Activated naive CD4-positive, alpha-beta T cell (primary cell): ENCODE measurements at places on chromosomes 1 and 21.

- DNase-seq, result no peak
These were observed 20.0 kb upstream of the RD3 start for GRCh38 chr1:211511947-211512346.

DNA sequence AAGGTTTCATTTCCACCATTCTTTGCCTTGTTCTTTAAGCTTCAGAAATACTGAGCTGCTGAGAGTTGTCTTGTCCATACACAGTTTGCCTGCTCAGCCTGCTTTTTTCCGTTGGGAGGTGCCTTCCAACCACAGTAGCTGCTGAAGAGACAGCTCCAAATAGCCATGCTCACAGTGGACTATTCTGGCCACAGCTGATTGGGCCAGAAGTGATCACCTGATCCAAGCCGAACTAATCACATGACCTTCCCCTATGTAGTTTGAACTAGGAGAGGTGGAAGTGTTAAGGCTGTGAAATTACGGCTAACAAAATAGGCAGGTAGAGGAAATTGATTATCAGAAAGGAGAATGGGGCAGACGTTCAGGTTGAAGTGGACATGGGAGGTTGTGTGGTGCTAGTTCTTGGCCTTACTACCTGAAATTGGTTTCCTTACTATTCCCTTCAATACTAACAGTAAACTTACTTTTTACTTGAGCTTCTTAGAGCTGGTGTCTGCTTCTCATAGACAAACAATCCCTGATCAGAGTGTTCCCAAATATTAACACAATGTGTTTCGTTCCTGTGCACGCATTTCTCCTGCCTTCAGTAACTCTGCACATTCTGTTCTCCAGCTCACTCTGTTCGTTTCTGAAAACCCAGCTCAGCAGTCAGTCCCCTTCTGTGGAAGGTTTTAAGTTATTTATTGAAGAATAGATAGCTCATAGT, 136.1 kb downstream of the RWDD3 start:
- DNase-seq, result no peak

- no peak for DNase-seq
These were observed 204.9 kb downstream of the TBX15 start for GRCh38 chr1:118783095-118783758.

DNA sequence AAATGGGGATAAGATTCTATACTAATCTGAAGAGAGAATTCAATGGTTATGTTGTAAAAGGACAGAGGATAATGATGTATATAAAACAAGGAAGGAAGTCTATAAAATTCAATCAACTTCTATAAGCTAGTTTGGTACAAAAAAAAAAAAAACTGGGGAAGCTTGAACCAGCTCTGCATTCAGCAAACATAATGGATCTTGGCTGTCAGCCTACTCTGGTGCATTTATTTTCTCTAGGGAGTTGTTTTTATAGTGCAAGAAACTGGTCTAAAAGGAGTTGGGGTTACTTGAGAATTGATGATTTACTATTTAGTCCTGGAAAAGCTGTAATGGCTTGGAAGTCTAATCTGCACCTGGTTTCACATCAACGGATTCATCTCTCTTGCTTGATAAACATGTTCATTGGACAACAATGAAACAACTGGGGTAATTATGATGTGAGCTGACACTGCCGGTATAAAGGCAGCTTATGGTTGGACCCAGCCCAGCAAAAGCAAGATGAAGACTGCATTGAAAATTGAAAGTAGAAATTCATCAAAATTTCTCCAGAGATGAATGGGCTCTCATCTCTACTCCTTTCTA, 199.4 kb upstream of the NRIP1 start:
- DNase-seq, result no peak

- DNase-seq, result no peak
These were observed 213.3 kb downstream of the TRABD2B start for GRCh38 chr1:47783638-47784496.

DNA sequence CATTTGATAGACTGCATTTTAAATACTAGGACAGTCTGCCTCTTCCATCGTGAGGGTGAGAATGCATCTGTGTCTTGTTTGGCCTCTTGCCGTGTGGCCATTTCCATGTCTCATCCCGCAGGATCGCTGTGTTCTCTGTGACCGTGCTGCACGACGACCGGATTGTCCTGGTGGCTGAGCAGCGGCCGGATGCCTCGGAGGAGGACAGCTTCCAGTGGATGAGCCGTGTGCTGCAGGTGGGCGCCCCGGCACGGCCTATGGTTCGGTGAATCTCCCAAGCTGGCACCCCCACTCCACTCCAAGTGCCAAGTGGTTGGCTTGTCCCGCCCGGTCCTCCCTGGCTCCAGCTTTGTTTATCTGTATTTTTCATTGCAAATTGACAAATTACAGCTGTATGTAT, 55.2 kb downstream of the S100B start:
- DNase-seq, result no peak

- no peak for DNase-seq
These were observed 64.0 kb downstream of the SLC9A1 start for GRCh38 chr1:27090911-27091310.

DNA sequence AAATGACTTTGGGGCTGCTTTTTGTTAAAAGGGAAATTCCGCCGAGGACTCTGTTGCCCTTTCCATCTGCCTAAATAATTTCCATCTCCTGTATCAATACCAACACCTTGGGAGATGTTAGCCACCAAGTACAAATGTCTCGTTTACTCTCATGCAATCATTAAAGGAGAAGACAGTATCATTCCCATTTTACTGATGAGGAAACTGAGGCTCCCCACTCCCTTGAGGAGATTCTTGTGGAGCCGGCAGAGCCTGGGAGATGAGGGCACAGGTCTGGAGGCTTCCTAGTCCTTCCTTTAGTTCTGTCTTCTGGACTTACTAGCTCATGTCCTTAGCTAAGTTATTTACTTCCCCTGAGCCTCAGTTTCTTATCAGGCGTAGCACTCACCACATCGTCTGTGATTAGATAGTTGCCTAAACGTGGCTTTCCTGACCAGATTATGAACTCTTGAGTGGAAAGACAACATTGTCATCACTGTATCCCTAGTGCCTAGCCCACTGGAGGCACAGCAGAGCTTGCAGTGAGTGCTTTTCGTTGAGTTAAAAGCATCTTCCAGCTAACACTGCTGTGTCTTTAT, 81.6 kb downstream of the ADSS2 start:
- DNase-seq, result no peak

DNA sequence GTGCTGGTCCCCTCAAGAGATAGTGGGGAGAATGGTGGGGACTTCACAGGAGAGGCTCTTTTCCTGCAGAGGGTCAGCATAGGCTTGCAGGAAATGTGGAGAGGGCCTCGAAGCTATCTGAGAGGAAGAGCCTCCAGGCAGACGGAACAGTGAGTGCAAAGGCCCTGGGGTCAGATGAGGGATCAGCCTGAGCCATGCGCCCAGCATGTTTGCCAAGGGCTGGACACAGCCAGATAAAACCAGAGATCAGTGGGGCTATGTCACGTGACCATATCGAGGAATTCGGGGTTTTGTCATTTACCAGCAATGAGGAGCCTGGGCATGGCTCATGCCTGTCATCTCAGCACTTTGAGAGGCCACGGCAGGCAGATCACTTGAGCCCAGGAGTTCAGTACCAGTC, 6.5 kb upstream of the UTS2 start:
- no peak for DNase-seq

- DNase-seq, result no peak
These were observed 64.2 kb downstream of the SELENOF start for GRCh38 chr1:86849756-86850155.

DNA sequence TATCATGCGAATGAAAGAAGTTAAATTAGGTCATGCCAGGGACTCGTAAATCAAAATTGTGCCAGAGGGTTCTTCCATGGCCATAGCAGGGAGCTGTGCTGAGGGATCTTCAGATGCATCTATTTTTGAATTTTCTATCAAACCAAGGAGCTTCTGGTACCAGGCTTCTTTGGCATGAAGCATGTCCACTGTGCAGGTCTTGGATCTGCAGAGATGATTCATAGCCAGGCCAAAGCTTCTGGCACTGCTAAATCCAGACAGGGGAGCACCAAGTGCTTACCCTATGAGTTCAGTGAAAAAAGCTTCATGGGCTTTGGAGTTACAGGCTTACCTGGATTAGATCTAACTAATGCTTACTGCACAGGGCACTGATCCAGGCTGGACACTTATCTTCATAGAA, 154.2 kb upstream of the DAB1 start:
- DNase-seq, result no peak

DNA sequence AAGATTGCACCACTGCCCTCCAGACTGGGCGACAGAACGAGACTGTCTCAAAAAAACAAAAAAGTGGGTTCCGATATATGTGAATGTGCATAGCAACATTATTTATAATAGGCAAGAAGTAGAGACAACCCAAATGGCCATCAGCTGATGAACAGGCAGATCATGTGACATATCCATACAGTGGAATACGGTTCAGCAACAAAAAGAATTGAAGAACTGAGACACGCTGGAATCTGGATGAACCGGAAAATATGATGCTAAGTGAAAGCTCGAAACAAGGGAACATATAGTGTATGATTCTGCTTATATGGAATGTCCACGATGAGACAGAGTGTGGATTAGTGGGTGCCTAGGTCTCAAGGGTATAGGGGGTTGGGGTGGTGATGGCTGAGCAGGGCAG, 28.5 kb upstream of the MORC3 start:
- DNase-seq, result no peak

DNA sequence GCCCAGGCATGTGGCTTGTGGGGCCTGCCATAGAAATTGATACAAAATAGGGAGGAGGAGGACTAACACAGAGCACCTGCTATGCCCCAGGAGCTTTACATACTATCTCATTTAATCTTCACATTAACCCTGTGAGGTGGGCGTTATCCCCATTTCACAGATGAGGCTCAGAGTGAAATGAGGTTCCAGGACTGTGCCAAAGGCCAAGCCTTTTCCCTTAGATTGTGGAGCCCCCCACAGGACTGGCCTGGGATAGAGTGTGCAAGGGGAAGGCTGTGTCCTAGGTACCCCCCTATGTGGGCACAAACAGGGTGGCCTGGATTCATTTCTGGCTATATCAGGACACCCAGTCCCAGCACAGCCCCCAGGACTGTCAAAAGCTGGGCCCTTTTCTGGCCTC, 2.2 kb upstream of the DDOST start:
- DNase-seq, result no peak
